ENCODE measurements at places on chromosomes 1 and 21.

DNA sequence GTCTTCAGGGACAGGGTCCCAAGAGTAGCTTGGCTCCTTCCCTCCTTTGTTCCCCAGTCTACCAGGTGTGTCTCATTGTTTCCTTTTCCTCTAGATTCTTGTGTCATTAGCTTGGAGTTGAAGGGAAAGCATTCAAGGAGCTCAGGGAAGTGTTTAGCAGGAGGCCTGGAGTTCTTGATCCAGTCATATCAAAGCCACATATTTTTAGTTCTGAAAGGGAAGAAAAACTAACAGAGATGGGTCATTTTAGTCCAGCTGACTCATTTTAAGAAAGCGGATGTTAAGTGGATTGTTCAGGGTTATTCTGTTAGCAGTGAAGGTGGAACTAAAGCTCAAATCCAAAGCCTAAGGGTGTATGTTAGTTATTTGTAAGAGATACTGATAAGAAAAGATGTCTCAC, 721 bp downstream of the C1orf54 start:
- no peak for DNase-seq

DNA sequence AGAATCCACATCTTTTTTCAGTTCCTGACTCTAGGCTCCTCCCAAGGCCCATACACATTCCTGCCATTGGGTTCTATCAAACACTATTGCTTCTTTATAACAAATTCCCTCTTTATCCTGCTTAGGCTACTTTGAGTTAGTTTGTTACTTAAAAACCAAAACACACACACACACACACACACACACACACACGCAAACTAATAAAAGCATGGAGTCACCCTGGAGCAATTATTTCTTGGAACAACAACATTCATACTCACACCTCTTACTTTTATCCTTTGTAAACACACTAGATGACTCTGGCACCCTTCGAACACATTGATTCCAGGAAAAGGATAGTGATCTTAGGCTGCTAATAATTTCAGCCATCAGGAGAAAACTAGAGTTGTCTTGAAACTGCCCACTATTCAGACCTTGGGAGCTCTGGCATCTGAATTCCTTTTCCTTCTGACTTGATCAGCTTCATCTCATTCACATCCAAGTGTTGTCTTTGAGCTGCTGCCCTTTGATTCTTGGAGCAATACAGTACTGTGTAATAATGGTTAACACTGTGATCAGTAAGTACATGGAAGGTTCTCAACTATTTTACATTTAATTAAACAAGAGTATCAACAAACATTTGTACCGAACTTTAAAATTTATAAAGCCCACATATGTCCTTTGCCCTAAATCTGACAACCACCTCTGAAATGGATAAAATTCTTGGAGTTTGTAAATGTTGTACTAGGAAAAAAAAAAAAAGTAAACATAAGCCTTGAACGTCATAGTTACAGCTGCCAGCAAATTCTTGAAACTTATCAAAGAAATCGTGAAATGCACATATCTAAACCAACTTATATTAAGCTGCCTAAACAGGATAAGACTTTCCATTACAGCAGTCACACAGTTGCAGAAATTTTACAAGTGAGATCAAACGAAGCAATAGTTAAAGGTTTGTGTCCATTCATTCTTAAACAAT, 2.8 kb upstream of the SEC22B start:
- peak; percentile 65 for DNase-seq

GRCh38 chr1:117680316-117681002, 74.6 kb downstream of the TENT5C start:
- DNase-seq = no peak

- no peak for DNase-seq
Measured at GRCh38 chr1:231923491-231924041, 297.0 kb downstream of the DISC1 start.

DNA sequence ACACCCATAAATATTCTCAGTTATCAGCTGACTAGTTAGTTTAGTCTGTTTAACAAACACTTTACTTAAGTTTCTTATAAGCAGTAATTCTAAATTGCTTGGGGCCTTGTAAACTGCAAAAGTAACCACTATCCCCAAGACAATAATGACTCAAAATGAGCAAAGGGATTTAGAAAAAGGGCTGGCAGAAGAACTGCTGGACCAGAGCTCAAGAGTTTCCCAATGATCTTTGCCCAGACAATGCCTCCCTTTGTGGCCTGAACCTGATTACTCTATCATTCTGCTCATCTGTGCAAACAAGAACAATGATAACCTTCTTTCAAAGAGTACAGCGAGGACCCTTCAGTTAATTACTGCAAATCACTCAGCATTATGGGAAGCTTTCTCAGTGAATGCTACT, 123.5 kb downstream of the TIAM1 start:
- peak; percentile 20 for DNase-seq

- DNase-seq = no peak
Measured at GRCh38 chr1:87314091-87314490, 14.6 kb upstream of the LMO4 start.
